ENCODE measurements at places on chromosomes 4 and X.

GRCh38 chrX:7318241-7318640 is 170.3 kb upstream of the PUDP start:
- no peaks in the 10 kb centered on the region for H3K4me1 ChIP-seq
- no peak overlapping the region for H3K4me3 ChIP-seq
- H3K36me3 ChIP-seq, result no peaks in the 10 kb centered on the region
- no peaks in the 10 kb centered on the region for H3K27me3 ChIP-seq
- no peak overlapping the region for H3K27ac ChIP-seq

DNA sequence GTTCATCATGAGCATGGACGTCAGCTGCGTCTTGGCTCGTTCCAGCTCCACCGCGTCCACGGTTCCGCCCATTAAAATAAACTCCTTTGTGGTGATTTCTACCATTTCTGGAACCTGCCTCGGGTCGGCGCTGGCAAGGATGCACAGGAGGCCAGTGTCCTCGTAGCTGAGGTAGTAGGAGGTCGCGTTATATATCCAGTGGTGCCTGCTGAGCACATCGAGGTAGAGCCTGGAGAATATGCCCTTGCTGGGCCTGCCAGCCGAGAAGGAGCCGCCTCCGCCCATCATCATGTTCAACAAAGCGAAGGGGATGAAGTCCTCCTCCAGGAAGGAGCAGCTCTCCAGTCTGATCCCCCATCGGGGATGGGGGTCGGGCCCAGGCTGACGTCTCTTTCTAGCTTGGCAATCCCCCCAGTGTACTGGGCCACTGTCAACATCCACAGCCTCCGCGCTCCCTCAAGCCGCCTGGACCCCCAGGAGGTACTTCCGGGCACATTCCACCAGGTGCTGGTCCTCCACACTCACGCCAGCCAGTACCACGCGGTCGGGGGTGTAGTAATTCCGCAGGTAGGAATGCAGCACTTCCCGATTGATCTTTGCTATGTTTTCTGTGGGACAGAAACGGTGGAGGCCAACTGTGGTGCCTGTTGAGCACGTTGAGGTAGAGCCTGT is 120.9 kb upstream of the GRID2 start:
- H3K4me3 ChIP-seq, result no peak overlapping the region
- H3K36me3 ChIP-seq, result no peaks in the 10 kb centered on the region
- peaks cover 4% of the 10 kb centered on the region for H3K4me1 ChIP-seq
- DNase-seq, result no peak
- H3K27ac ChIP-seq, result no peak overlapping the region
- H3K27me3 ChIP-seq, result no peaks in the 10 kb centered on the region

DNA sequence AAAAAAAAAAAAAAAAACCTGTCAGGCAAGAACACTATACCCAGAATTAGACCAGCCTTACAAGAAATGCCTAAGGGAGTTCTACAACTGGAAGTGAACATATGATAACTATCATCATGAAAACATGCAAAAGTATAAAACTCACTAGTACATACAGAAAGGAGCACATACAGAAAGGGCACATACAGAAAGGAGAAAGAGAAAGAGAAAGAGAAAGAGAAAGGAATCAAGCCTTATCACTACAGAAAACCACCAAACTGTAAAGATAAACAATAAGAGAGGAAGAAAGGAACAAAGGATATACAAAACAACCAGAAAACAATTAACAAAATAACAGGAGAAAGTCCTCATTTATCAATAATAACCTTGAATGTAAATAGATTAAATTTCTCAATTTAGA is 50.4 kb downstream of the PHKA1 start:
- no peaks in the 10 kb centered on the region for H3K27me3 ChIP-seq
- H3K4me3 ChIP-seq, result no peak overlapping the region
- no peak for DNase-seq
- H3K4me1 ChIP-seq, result no peaks in the 10 kb centered on the region

- DNase-seq, result no peak
- no peak overlapping the region for H3K27ac ChIP-seq
- no peaks in the 10 kb centered on the region for H3K4me1 ChIP-seq
- no peaks in the 10 kb centered on the region for H3K36me3 ChIP-seq
- no peaks in the 10 kb centered on the region for H3K27me3 ChIP-seq
- H3K4me3 ChIP-seq, result no peak overlapping the region
These were observed 659.1 kb downstream of the GRID2 start for GRCh38 chr4:92962831-92963230.

DNA sequence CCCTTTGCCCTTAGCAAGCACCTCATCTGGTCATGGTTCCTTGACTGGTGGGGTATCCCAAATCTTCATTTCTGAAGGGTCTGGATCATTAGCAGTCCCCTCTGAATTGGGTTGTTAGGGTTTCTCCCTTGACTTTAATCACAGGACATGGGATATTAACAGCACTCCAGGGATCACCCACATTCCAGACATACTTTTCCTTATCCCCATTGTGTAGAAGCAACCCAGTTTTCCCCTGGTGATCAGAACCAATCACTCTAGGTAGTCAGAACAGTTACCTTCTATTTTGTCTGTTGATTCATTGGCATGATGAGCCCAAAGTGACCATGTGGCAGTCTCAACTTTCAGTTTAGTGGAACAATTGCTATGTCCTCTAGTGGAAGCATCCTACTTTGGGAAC is 29.1 kb upstream of the GRSF1 start:
- H3K4me1 ChIP-seq, result no peaks in the 10 kb centered on the region
- H3K36me3 ChIP-seq, result no peaks in the 10 kb centered on the region
- H3K27ac ChIP-seq, result no peak overlapping the region
- H3K4me3 ChIP-seq, result no peak overlapping the region
